ENCODE measurements at places on chromosomes 4 and X. TPM values are rescaled to one million over a fixed set of nuclear protein-coding genes. Genes with fewer than 3 reads are reported as not detected.
A peak's percentile ranks its signal among the peaks of the same experiment; 100 is the strongest.

DNA sequence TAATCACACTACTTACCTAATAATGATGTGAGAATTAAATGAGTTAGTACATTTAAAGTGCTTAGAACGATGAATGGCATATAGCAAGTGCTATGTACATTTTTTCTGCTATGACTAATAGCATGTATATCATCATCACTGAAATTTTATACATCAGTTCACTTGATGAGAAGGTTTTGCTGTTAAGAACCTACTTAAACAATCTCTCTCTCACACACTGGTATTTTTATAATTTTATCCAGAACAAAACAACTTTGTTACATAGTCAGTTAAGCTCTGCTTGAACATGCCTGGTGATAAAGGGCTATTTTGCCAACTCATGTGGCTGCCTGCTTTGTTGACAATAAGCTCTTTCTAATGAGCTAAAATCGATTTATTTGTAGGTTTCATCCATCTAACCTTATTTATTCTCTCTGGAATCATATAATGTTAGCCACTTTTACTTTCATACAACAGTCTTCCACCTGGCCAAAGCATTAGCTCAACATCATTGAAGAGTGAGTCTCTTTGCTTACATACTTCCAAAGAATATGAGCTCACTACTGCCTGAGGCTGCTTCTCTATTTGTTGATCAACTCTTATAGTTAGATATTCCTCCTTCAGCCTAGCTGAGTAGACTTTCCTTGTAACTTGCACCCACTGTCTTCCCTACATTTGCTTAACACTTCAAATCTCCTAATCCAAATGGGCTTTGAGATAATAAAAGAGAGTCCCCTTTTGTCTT, 372.7 kb upstream of the BOD1L1 start:
- DNase-seq, result no peak

- DNase-seq, result no peak
Observed at GRCh38 chr4:53116954-53117353, 248.9 kb downstream of the SCFD2 start.

FGF5 gene
- total RNA-seq, result under 0.01 TPM

GRCh38 chr4:148415500-148415899, 26.7 kb downstream of the NR3C2 start:
- peak; percentile 45 for DNase-seq

COL25A1 gene
- total RNA-seq, result 0.14 TPM

- DNase-seq, result peak; percentile 74
Observed at GRCh38 chrX:102659790-102660757, 8.8 kb downstream of the GPRASP1 start.

CD40LG gene
- total RNA-seq, result not detected

DNA sequence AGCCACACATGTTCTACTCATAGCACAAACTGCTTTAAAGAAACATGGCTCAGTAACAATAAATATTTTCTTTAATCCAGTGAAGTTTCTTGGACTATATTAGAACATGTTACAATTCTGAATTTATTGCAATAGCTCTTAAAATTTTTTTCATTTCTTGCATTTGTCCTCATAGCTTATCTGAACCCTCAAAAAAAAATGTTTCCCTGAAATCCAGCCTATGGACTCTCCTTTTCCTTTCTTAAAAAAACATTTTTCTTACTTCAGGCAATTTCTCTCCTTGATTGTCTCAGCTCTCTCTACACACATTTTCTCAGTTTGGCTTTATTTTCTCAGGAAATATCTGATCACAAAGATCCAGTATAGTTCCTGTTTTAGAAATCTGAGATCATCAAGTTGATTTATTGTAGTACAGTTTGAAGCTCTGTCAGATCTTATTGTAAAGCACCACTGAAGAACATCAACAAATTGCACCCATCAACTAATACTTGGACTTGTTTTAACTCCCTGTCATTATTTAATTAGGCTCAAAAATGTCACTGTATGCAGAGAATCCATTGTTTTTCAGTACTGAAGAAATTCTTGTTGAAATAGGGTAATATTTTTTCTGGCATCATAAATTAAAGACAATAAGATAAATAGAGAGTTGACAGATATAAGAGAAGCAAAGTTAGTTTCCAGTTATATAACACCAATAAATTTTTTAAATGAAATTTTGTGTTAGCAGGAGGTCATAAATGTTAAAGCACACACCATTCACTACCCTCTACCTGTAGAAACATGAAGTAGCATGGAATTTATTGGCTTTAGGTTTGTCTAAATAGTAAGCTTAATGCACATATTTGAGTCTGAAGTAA, 317.7 kb downstream of the ARHGAP24 start:
- DNase-seq, result peak; percentile 72

- DNase-seq, result no peak
Observed at GRCh38 chr4:77413766-77414165, 191.9 kb upstream of the CXCL13 start.

DNA sequence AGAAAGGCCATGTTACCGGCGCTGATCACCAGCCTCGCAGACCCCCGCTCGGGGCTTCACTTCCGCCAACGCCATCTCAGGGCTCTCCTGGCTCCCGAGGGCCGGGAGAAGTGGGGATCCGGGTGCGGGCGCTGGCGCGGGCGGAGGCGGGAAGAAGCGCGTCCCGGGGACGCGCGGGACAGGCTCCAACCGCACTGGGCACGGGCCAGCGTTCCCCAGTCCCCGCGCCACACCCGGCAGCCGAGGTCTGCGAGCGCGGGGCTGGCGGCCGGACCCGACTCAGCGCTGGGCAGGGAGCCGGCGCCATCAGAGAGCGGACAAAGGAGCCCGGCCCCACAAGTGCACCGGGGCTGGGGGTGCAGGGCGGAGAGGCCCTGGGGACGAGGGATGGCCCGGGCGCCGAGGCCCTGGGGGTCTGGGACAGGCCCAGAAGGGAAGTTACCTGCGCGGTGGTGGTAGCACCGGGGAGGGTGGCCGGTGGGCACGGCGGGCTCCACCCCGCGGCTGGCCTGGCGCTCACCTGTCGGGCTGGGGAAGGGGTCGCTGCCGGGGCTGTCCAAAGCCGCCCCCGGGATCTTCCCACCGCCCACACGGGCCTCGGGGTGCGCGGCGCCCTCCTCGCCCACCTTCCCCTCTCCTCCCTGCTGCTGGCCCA, 449 bp downstream of the CTPS2 start:
- peak; percentile 11 for DNase-seq

DNA sequence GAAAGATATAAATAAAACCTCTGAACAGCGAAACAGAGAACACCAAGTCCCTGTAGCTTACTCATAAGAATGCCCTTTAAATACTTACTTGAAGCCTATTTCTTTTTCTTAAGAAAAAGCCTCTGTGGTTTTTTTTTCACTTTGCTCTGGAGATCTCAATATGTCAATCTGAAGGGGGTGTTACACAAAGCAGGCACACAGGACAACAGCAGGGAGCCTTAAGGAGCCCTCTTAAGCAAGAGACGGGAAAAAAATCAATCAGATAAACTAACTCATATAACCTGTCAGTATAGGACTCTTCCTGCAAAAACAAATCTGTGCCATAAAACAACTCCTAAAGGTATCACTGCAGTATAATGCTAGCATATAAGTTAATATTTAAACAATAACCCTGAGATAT, 611.1 kb upstream of the ATOH1 start:
- DNase-seq, result no peak

EFHC2 gene
- total RNA-seq, result 0.05 TPM

CLTRN gene
- total RNA-seq, result 0.09 TPM

Data from dermis blood vessel endothelial cell (primary cell).